Stimulated activated CD4-positive, alpha-beta T cell treated with anti-CD3 and anti-CD28 coated beads, Interleukin-15, amount 100 ng/mL, for 24 hours (primary cell): ENCODE measurements at places on chromosomes 6 and 20.

GRCh38 chr6:47348316-47348863, 38.7 kb upstream of the TNFRSF21 start:
- DNase-seq, result no peak

GRCh38 chr6:110881546-110882273, 7.1 kb downstream of the AMD1 start:
- DNase-seq, result no peak

GRCh38 chr6:80886475-80886874, 780.0 kb downstream of the BCKDHB start:
- no peak for DNase-seq

- no peak for DNase-seq
Measured at GRCh38 chr6:36657942-36658544, 20.5 kb upstream of the CDKN1A start.

DNA sequence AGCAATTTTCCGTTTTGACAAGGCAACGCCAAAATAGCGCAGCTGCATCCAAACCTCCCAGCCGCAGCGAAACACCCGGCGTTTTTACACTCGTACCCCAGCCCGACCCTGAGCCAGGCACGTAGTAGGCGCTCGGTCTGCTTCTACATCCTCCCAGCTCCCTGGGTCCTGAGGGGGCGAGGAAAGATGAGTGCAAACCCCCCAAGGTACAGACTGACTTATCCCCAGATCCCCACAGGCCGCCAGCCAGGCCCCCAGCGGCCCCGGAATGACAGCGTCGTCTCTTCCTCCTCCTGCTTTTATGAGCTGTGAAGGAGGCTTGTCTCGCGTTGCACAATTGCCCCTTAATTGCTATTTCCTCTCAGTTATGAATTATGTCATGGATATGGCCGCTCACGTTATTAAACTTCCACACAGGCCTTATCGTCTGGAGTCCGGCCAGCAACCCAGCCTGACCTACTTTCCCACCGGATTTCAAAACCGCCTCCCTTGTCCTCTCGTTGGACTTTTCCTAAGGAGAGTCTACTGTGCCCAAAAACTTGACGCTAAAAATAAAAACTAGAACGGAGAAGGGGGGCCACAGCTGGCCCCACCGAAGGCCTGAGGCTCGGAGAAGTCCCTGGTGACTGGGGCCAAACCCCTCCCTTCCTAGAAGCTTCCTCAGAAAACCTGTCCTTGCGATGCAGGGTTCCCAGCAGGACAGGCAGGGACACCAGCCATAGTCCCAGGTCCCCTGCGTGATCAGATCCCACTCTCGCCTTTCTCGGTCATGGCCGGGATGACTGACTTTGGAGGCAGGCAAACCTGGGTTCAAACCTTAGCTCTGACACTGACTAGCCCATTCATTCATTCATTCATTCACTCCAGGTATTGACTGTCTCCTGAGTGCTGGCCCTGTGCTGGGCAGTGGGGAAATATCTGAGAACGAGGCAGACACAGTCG, 130.9 kb upstream of the PTPN1 start:
- no peak for DNase-seq

DNA sequence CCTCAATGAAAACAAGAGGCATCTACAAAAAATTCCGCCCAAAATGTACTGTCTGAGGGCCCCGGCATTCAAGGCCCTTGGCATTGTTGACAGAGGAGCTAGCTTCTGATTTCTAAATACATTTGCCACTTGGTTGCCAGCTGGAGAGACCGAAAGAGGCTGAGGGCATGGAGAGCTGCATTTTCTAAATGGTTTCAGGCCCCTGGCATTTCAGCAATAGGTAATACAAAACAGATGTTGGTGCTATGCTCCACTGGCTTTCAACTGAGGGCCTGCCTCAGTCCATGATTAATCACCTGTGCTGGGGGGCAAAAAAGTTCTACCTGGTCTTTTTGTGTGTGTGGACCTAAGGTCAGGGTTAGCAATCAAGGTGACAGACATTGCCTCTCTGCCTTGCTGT, 79.5 kb upstream of the ISM1 start:
- DNase-seq, result no peak

DNA sequence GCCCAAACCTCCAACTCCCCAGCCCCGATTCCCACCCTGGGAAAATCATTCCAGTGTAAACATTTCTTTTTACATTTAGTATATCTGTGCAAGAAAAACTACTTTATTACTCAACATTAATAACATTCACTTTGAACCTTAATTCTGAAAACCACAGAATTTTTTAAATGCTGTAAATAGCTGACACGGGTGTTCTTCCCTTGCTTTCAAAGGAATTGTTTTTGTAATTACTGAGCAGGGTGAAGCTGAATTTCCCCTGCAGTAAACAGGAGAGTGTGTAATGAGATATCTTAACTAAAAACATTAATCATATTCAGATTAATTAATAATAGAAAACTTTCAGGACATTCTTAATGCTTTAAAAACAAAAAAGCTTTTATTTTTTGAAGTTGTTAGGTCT, 99.3 kb upstream of the CITED2 start:
- no peak for DNase-seq

- no peak for DNase-seq
Measured at GRCh38 chr6:56914798-56915658, 39.9 kb upstream of the BEND6 start.

- DNase-seq, result no peak
Measured at GRCh38 chr6:13730704-13731103, 19.1 kb upstream of the RANBP9 start.

GRCh38 chr6:43496370-43497128, 13.6 kb downstream of the LRRC73 start:
- peak; percentile 20 for DNase-seq

DNA sequence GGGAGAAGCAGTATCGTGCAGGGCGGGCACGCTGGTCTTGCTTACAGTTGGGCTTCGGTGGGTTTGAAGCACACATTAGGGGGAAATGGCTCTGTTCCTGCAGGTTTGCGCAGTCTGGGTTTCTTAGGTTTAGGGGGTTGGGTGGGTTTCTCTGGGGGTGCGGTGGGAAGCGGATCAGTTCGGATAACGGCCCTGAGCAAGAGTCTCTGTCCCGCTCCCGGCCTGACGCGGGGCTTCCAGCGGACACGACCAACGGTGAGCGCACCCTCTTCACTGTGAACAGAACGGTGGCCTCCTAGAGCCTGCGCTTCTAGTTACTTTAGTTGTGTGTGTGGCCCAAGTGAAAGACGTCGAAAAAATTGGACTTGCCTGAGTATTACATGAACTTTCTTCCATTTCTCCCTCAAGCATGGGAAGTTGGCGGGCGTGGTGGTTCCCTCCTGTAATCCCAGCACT, 635 bp upstream of the ELOVL2 start:
- no peak for DNase-seq

- DNase-seq, result no peak
Measured at GRCh38 chr20:61118429-61119224, 133.4 kb upstream of the CDH4 start.

DNA sequence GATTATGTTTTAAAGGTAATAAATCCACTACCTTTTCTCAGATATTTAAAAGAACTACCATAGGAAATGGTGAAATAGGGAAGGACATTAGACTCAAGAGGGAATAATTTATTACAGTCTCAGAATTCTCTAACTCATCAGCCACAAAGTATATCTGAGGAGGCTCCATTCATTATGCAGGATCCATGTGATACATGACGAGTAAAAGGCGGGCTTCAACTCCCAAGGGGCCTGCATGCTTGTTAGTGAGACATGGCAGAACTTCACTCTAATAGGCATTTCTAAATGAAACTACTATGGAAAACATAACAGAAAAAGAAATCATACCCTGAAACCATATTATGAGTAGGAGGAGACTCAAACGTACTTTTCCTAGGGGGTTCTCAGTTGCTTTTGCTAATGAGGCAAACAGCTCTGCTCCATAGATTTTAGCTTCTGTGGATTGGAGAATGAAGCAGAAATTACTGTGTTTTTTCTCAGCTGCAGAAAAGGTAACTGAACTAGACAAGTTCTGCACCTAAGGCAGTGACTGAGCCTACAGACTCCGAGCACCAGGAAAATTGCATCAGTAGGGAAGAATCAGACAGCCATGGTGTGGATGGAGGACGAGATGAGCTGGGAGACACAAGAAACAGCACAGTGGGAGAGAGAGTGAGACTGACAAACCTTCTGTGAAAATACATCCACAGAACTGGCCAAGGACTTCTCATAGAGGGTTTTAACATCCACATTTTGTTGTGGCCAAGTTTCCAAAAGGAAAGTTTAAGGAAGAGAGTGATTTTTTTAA, 254.6 kb upstream of the PRDM1 start:
- no peak for DNase-seq

- peak; percentile 87 for DNase-seq
Measured at GRCh38 chr20:34704177-34705007, at the start of gene TP53INP2. TP53INP2 (plus strand) TSS chr20:34704344; CDS start chr20:34708740, 4,396 bp downstream.

GRCh38 chr6:24900917-24901697, 34.7 kb downstream of the RIPOR2 start:
- DNase-seq, result no peak

- no peak for DNase-seq
Measured at GRCh38 chr6:96330884-96331283, 190.7 kb upstream of the UFL1 start.

- no peak for DNase-seq
Measured at GRCh38 chr20:63431944-63432343, 40.5 kb downstream of the KCNQ2 start.

DNA sequence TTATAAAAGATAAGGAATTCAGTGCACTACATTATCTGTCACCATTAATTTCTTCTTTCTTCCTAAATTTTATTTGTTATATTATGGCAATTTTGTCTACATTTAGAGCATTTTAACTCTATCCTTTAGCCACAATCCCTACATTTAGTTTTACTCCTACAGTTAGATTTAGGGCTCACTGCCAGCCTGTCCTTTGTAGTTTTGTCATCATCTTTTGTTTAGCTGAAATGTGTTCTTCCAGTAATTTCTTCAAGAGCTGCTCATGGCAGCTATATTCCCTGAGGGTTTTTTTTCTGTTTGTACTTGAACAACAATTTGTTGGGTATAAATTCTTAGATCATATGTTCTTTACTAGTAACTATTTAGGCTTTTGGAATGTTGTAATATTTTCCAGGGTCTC, 72.7 kb upstream of the B3GAT2 start:
- no peak for DNase-seq

GRCh38 chr6:149476789-149477455, 7.9 kb downstream of the ZC3H12D start:
- no peak for DNase-seq

DNA sequence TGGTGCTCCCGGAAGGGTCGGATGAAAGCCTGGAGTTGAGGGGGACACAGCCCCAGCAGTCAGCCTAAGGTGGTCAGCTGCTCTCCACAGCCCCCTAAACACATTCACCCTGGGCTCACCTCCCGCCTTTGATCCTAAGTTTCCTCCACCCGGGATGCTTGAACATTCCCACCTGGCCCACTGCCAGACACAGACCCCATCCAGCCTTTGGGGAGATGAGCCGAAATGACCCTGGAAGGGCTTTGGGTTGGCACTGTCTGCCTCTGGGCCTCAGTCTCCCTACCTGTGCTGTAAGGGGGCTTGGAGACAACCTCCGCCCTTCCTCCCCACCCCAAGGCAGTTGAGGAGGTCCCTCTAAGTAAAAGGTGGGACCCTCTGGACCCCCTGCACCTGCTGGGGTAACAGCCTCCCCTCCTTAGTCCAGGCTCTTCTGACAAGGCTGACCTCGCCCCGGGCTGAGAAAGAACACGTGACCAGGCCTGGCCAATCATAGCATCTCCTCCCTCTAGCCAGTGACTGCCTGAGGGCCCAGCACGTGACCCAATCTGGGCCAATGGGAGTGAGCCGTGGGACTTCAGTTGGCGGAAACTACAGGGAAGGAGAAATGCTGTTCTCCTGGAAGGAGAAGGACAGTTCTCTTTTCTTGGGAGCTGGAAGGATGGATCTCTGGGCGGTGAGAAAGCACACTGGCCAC, 16.9 kb upstream of the UBE2V1 start:
- DNase-seq, result no peak

GRCh38 chr20:50555662-50556061, 45.5 kb downstream of the PTPN1 start:
- DNase-seq, result no peak

DNA sequence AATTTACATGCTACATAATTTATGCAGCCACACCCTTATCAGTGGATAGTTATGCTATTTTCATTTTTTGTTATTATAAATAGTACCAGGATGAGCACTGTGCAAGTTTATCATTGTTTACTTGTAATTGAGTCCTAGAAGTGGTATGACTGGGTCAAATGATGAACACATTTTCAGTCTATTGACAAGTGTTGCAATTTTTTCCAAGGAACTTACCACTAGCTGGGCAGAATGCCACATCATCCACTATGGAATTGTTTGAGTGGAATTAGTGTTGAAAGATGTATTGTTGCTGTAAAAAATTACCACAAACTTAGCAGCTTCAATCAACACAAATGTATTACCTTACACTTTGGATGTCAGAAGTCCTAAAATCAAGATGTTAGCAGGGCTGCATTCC, 38.1 kb upstream of the OPN5 start:
- DNase-seq, result no peak

- DNase-seq, result no peak
Measured at GRCh38 chr6:68695838-68696237, 60.8 kb downstream of the ADGRB3 start.

DNA sequence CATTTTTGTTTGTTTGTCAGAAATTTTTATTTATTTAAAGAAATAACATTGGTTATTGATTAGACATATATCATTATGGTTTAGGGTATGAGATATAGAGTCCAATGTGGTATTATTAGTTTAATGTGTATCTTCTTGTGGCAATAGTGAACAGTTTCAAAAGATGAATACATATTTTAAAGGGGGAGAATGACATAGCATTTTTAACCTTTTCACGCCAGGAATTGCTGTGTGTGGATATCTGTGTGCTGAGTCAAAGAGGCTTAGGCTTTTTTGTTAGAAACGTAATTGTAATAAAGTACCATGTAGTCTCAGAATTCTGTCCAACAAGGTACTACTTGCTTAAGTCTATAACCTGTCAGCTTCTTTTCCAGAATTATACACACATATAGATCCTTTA, 451.6 kb downstream of the ADGRB3 start:
- no peak for DNase-seq

DNA sequence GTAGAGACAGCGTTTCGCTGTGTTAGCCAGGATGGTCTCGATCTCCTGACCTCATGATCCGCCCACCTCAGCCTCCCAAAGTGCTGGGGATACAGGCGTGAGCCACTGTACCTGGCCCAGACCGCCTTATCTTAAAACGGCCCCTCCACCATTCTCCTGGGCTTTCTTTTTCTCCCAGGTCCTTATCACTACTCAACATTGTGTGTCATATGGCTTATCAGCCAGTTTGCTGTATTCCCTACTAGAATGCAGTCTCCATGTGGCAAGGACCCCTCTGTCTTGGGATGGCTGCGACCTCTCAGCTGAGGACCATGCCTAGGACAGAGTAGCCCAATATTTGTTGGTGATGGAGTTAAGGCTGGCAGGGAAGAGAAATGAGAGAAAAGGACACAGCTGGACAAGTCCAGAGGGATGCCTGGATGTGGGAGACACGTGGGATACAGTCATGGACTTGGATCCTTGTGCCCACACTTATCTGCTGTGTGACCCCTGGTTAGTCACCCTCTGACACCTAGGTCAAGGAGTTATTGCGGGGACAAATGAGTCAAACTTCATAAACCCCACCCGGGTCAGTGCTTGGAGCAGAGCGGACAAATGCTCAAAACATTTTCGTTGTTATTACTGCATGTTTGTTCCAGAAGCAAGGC, 24.0 kb downstream of the ADA start:
- no peak for DNase-seq

- DNase-seq, result no peak
Measured at GRCh38 chr20:11401988-11402387, 515.7 kb upstream of the BTBD3 start.
